Kidney (tissue), 22 donors: ENCODE measurements at places on chromosomes 5 and 9. TPM values are rescaled to one million over a fixed set of nuclear protein-coding genes. Genes with fewer than 3 reads are reported as not detected.

Gene PKD2L2
- total RNA-seq, result not detected

- no peak for DNase-seq
These were observed 107.5 kb upstream of the FBN2 start for GRCh38 chr5:128645581-128645980.

DNA sequence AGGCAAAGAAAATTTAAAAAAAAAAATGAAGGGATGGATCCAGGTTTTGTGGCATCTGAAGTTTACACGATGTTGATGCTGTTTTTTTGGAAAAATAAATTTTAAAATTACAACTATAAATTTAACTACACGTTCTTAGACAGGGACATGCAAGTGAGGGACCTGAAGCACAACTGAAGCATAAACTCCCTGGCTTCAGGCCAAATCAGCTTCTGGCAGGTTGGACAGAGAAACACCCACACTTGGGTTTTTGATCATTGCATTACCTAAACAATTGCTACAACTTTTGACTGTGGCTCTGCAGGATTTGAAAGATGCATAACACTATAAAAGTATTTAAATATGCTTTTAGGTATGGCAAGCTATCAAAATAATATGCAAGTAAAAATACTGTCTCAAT is 1318.3 kb upstream of the DMAC1 start:
- no peak for DNase-seq

Gene NXNL2
- total RNA-seq, result 3.6 TPM

DNA sequence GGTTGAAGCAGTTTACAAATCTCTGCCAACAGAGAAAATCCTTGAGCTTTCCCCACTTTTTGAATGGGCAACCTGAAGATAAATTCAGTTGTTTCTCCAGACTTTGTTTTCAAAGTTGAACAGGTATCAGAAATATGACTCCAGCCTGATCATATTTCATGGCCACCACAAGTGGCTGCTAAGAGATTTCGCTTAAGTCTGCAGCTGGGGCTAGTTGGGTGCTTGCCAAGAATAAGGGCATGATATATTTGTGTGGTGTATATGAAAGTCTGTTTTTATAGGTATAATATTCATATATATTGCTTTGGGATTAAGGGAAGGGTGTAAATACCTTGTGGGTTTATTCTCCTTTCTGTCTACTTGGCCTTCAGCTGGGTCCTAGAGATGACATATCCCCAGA is 168.4 kb upstream of the GDNF start:
- DNase-seq, result no peak

DNA sequence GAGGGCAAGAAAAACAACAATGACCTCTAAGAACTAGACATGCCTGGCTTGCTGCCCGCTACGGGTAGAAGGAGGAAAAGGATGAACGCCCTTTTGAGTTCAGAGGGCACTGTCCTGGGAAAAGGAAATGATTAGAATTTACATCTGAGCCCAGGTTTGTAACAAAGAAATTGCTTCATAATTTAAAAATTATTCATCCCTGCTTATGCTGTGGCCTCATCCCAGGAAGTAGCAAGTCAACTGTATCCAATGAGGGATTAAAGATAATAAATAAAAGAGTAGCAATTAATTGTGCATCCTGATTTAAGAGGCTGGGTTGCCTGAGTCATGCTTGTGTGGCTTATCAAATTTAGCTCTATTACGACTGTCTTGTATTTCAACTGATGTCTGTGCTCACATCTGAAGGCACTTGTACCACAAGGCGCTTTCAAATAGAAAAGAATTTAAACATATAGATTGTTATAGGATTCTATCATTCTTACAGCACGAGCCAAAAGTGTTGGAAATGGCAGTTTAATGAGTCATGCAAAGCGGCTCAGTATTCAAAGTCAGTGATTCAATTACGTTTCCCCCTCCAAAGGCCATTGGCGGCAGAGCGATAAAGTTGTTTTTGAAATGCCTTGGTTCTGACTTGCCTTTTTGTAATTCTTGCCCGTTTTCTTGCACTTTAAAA is 40.0 kb upstream of the DMRT1 start:
- peak; percentile 31 for DNase-seq

Gene IFNK
- not detected for total RNA-seq

GRCh38 chr9:20619487-20620200 is 2.7 kb downstream of the MLLT3 start:
- no peak for DNase-seq

DNA sequence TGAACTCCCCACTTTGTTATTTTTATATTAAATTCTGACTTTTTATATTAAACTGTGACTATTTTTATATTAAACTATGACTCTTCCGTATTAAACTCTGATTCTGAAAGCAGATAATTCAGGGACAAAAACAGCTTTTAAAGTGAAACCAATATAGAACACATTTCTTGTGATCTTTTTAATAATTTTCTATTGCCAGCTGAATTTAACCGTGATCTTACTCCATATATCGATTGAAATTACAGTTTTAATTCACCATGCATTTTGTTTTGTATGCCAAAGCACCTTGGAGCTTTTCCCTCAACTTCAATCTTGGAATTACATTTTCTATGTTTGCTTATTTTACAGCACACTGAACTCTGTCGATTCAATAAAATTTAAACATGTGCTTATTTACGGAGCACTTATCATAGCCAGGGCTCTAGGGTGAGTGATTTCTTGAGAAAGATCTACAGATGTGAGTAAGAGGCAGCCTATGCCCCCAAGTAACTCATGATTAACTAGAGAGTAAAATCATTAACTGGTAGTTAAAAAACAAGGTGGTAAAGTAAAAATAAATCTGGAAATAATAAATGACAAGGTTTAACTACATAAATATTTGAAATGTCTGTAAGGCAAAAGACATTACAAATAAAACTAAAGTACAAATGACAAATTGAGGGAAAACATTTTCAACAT is 72.9 kb upstream of the ALDH1B1 start:
- DNase-seq, result no peak

Gene B4GALT7
- 30.7 TPM for total RNA-seq

Gene LCN15
- not detected for total RNA-seq

Gene PCDHGA3
- total RNA-seq, result 4.0 TPM

GRCh38 chr5:68533051-68533450 is 317.5 kb downstream of the PIK3R1 start:
- no peak for DNase-seq

Gene SLU7
- total RNA-seq, result 56.9 TPM

DNA sequence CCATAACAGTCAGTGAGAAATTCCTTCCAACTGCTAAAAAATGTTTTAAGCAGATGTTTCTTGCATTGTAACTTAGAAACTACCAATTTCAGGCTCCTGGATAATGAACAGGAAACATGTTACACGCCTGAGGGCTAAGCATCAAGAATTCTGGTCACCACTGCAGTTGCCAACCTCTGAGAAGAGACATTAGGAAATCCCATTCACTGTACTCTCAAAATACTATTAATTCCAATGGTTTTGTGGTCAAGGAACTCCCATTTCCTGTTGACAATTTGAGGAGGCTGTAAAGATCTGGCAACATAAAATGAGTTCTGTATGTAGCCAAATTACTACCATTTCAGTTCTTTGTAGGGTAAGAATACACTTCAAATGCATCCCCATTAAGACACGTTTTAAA is 456.0 kb upstream of the MEF2C start:
- no peak for DNase-seq

DNA sequence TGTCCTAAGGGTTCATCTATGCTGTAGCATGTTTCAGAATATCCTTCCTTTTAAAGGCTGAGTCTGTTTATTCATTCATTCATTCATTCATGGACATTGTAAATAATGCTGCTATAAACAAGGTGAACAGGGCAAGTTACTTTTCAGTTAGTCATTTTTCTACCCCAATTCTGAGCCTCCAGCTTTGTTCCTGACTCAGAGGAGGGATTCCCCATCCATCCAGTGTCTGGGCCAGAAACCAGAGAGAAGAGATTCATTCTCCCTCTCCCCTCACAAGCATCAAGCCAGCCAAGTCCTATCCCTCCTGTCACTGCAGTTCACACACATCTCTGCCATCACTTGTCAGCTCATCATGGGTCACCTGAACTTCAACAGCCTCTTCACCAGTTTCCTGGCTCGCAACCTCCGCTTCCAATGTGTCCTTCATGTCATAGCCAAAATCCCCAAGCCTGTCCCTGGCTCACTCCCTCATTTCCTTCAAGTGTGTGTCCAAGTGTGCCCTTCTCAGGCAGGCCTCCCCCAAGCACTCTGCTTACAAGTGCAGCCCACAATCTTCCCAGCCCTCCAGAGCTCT is 203.0 kb downstream of the TTLL11 start:
- no peak for DNase-seq

DNA sequence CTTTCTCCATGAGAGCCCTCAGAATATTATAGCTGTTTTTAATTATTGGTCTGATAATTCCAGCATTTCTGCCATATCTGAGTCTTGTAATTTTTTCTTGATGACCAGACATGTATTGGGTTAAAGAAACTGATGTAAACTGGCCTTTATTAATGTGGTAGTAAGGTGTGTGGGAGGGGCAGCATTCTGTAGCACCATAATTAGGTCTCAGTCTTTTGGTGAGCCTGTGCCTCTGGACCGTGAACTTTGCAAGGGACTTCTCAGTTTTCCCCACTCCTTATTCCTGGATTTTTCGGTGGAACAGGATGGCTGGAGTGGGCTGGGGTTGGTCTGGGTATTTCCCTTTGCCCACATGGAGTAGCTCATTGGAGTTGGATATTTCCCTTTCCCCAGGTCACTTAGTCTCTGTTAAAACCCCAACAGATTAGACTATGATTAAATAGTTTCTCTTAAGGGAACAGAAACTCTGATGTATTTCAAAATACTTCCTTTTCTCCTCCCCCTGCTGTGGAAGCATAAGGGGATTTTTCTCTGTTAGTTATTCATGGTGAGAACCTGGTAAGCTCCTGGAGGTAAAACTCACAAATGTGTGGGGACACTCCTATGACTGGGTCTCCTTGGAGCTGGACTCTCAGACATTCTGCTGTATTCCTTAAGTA is 52.4 kb downstream of the FSD1L start:
- DNase-seq, result peak; percentile 9

DNA sequence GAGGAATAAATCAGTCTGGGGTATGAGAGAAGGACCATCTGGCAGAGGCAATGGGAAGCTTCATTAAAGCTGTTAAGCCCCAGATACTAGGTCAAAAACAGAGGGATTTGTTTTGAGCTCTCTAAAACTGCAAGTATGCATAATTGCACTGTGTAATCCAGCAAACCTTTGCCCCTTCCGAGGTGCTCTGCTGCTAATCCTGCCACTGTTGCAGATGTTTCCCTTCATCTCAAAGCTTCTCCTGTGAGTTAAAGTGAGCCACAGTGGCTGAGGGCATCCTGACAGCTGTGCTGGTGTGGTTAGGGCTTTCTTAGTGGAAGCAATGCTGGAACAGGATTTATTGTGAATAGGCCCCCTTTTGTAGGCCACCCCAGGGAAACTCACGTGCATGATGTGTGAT is 160.3 kb upstream of the TRPC7 start:
- DNase-seq, result no peak

DNA sequence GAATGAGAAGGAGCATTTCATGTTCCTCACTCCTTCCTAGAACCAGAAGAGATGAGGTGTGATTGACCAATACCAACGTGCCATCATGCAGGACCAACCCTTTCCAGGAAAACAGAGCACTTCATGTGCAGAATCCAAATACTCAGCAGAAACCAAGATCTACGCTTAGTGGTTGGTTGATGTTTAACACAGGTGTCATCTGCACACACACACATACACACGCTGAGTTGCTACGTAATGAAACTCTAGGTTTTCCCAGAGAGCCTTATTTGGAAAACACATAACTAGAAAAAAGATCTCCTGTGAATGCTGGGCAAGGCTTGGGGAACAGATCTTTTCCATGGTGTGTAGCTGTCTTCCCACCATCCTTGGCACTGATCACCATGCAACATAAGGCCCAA is 21.1 kb upstream of the ZNF622 start:
- no peak for DNase-seq

DNA sequence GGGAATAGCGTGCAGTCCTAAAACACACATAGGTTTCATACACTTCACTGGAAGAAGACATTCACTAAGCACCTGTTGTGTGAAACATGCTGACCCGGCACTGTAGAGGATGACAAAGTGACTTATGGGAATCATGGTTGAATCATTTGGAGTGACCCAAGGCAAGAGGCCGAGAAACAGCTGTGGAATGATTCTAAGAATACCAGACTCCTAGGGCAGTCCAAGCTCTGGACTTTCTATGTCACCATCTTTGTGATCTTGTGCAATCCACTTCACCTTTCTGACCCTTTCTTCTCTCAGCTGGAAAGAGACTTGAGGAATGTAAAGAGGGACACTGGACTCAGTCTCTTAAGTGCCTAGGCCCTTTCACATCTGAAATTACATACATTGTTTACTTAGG is 13.1 kb downstream of the MSANTD3 start:
- DNase-seq, result no peak

- peak; percentile 66 for DNase-seq
These were observed 175.8 kb upstream of the CHD1 start for GRCh38 chr5:99104538-99105132.

DNA sequence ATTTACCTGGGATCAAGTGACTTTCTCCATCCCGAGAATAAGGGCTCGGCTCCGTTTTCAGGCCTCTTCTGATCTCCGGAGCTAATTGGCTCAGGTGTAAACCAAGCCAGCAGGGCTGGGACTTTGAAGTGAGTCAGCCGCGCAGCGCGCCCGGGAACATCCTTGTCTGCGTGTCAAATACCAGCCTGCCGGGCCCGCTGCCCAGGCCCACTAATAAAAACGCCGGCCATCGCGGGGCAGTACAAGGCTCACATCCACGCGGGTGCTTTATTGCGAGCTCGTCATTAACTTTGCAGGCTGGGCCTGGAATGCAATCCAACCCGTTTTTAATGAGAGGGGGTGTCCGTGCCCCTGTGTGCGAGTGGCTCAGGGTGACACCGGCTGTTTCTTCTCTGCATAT is 416.8 kb downstream of the IRX2 start:
- DNase-seq, result no peak

DNA sequence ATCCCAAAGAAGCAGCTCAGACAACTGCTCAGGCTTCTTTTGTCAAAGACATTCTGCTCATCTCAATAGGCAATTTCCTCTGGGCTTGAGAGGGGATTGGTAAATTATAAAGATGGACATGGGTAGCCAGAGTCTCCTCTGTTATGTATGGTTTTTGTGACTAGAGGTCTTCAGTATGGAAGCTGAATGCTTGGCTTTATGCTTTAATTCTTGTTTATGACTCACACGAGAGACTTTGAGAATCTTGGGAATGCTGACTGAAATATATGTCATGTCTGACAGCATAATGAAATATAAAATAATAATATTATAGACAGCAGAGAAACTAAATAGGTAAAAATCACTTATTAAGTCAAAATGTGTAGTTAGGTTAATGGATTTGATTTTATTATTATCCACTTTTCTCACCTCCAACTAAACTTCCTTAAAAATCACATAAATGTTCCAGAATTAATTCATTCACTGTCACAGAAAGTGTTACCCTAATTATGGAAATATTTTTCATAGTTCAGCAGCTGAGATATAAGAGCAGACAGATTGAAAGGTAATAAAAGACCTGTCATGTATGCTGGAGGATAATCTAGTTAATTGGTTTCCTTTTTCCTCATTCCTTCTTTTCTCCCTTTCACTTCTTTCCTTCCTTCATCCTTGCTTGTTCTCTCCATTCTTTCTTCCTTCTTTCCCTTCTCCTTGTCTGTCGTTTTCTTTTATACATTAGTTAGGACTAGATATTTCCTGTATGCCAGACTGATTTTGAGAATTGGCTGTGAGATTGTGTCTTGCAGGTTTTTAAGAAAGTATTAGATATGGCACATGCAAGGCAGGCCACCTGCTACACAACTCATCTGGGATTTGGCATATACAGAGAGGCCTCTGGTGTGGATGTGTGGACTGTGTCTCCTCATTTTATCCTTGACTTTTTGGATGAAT is 1866.1 kb upstream of the NUDT12 start:
- DNase-seq, result no peak
